ENCODE measurements at places on chromosomes 7 and 10.

DNA sequence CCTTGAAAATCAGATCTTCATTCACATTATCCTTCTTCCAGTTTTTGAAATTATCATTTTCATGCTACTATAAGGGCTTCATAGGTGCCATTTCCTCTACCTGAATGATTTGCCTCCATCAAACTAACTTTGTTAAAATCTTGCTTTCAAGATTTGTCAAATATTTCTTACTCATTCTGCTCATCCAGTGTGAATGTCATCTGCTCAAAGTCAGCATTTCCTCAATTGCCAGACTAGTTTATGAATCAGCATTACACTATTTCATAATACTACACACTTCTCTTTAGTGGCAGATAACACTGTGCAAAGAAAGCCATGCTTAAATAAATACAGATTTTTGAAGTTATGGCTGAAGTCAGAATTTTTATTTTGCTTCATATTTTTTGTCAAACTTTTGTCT lies 21.3 kb upstream of the LIPF start:
- H3K36me3 ChIP-seq: peaks cover 2% of the 10 kb centered on the region
- no peak overlapping the region for H3K27ac ChIP-seq
- H3K4me1 ChIP-seq: no peaks in the 10 kb centered on the region
- H3K27me3 ChIP-seq: peaks cover 20% of the 10 kb centered on the region
- no peak overlapping the region for H3K4me3 ChIP-seq

DNA sequence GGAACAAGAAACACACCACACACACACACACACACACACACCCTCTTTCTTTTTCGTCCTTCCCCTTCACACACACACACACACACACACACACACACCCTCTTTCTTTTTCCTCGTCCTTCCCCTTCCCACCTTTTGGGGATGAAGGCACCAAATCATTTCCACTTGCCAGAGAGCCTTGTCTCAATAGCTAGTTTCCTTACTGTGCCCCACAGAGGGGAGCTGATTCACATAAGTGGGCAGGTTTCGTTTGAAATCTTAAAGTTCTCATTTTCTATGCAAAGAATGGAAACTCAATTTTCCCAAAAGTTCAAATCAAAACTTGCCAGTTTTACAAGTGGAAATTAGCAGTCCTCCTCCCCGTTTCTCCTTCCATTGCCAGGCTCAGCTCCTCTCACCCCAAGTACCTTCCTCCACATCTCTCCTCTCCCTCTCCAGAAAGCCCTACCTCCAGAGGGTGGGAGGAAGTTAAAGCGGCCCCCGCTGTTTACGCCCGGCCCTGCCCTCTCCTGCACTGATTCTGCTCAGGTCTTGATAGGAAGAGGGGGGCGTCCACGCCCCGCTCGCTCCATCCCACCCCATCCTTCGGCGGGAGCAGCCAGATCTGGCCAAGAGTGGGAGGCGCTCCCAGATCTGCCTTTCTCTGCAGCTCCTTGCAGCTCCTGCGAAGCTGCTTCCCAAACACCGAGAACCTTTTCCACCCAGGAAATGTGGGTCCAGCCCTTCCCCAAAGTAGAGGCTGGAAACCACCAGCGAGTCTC lies 1.3 kb downstream of the CTTNBP2 start:
- H3K27me3 ChIP-seq: peaks cover 47% of the 10 kb centered on the region
- H3K27ac ChIP-seq: no peak overlapping the region
- peak overlapping the region; percentile 72 for H3K4me3 ChIP-seq

DNA sequence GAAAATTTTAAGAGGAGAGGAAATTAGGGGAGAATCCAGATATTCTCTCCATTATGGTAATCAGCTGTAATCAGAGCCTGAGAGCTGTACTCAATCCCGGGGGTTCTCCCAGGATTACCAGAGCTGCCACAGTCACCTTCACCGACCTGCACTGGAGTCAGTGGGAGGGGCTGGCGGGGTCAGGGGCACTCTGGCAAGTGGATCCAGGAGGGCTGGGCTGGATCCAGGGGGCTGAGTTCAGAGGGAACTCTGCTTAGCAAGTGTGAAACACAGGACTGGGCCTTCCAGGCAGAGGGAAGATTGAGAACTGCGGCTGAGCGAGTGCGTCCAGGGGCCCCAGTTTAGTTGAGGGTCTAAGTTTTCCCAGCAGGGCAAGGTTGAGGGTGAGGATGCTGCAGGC lies 89.2 kb downstream of the BMS1 start:
- no peaks in the 10 kb centered on the region for H3K36me3 ChIP-seq
- no peak overlapping the region for H3K27ac ChIP-seq
- peaks cover 37% of the 10 kb centered on the region for H3K27me3 ChIP-seq
- no peak for DNase-seq

DNA sequence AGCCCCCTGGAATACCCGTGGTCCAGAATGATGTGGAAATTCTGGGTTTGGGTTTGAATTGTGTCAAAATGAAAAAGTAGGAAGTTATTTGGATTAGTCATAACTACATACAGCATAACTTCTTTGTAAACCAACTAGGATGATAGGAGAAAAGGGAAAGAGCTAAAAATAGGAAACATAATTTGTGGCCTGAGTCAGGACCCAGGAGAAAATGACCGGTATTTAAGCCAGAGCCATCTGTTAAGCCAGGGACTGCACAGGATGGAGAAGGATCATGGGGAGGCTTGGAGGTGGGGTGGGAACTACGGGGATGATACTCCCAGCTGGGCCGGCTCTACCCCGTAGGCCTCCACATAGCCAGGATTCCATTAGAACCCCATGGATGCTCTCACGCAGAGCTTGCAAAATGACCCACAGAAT lies 98.6 kb downstream of the MYOF start:
- H3K27me3 ChIP-seq: no peaks in the 10 kb centered on the region
- H3K4me1 ChIP-seq: peaks cover 25% of the 10 kb centered on the region
- DNase-seq: no peak
- H3K36me3 ChIP-seq: no peaks in the 10 kb centered on the region

DNA sequence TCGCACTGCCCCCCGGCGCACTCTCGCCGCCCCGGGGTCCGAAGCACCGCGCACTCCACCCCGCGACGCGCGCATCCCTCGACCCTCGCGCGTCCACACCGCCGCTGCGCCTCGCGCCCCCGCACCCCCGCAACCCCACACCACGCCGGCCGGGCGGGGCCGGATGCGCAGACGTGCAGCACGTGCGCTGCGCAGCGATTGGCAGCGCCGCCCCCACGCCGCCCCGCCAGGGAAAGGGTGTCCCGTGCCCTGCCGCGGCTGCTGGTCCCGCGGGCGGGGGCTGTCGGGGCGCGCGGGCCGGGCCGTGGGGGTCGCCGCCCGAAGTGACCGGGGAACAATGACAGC lies 53.7 kb upstream of the KDM7A start:
- H3K36me3 ChIP-seq: no peaks in the 10 kb centered on the region
- H3K4me3 ChIP-seq: peak overlapping the region; percentile 97
- peaks cover 35% of the 10 kb centered on the region for H3K4me1 ChIP-seq
- peak overlapping the region; percentile 99 for H3K27ac ChIP-seq
- no peaks in the 10 kb centered on the region for H3K27me3 ChIP-seq

DNA sequence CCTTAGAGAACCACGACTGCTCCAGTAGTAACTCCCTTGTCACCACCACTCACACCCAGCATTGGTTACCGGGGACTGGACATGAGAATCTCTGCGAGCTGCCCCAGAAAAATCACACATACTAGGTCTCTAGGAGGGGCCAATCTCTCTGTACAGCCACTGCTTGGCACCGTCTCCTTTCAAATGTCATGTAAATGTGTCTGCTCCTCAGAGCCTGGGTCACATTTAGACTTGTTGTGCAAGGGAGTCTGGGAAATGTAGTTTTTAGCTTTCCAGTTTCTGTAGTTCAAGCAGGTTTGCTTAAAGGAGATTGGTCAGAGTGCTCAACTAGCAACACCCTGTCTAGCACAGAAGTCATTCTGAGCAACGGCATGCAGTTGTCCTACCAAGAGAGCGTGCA lies 60.0 kb downstream of the CHN2 start:
- H3K27ac ChIP-seq: no peak overlapping the region
- no peaks in the 10 kb centered on the region for H3K27me3 ChIP-seq
- no peaks in the 10 kb centered on the region for H3K4me1 ChIP-seq
- no peak for DNase-seq
- H3K4me3 ChIP-seq: no peak overlapping the region
- no peaks in the 10 kb centered on the region for H3K36me3 ChIP-seq

- H3K27me3 ChIP-seq: peaks cover 10% of the 10 kb centered on the region
- no peak overlapping the region for H3K4me3 ChIP-seq
- no peaks in the 10 kb centered on the region for H3K36me3 ChIP-seq
- no peak for DNase-seq
- H3K27ac ChIP-seq: peak overlapping the region; percentile 63
Measured at GRCh38 chr10:77037735-77038403, 599.7 kb downstream of the KCNMA1 start.

DNA sequence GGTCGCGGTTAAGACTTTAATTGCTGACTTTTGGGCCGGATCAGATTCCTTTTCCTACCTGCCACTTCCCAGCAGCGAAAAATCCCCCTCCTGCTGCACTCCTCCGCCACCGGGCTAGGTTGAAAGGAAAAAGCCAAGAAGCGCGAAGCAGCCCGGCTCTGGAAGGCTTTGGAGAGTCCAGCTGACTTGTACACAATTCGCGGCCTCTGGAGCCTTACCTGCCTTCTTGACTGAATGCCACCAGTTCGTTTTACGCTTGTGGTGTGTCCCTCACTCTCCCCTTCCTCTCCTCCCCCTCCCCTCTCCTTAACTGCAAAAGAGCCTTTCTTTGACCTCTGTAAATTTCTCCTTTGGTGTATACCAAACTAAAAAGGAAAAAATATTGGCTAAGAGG lies 2.7 kb upstream of the FEZF1 start:
- no peak overlapping the region for H3K27ac ChIP-seq
- H3K36me3 ChIP-seq: peaks cover 4% of the 10 kb centered on the region
- DNase-seq: no peak

DNA sequence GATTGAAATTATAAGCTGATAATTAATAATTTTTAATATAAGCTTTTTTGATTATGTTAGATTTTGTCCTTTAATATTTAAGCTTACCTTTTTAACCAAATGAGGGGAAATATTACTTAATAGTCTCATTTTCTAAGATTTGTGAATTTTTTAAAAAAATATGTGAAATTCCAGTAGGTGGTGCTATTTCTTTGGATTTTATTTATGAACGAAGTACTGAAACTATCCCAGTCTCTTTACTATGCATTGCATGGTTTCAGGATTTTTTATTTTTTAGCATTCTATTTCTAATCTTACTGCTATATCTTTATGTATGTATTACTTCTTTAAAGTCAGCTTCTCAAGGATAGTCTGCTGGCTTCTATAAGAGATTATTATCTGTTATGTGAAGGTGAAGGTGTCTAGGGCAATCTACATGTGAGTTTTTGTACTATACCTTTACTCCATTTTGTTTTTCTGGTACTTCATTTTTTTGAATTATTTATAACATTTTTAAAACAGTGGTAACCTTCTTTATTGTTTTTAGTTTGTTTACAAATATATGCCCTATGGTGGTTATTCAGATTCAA lies 78.3 kb downstream of the ATRNL1 start:
- H3K27ac ChIP-seq: no peak overlapping the region
- H3K27me3 ChIP-seq: peaks cover 24% of the 10 kb centered on the region
- H3K4me1 ChIP-seq: peaks cover 6% of the 10 kb centered on the region
- no peak for DNase-seq

GRCh38 chr7:81482600-81483186 lies 287.2 kb downstream of the HGF start:
- no peak for DNase-seq
- H3K27ac ChIP-seq: no peak overlapping the region
- no peaks in the 10 kb centered on the region for H3K4me1 ChIP-seq
- H3K4me3 ChIP-seq: no peak overlapping the region

- no peak overlapping the region for H3K27ac ChIP-seq
- DNase-seq: no peak
- H3K36me3 ChIP-seq: no peaks in the 10 kb centered on the region
Measured at GRCh38 chr10:97543025-97543546, 29.5 kb upstream of the ANKRD2 start.

DNA sequence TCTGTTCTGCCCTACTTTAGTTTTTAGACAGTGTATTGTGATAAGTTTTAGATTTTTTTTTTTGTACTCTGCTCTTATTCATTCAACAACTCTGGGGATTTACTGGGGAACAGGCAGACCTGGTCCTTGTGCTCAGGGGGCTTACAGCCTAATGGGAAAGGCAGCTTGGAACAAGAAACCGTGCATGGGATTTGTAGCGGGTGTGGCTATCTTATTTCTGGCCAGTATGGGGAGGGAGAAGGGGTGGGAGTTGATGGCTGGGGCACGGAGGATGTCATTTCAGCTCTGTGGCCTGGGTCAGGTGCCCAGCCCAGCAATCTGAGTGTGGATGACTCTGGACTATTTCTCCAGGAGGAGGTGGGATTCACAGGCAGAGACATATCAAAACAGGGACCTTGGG lies 47.0 kb downstream of the GRK5 start:
- no peaks in the 10 kb centered on the region for H3K27me3 ChIP-seq
- H3K4me1 ChIP-seq: peaks cover 15% of the 10 kb centered on the region
- H3K27ac ChIP-seq: peak overlapping the region; percentile 82
- no peak overlapping the region for H3K4me3 ChIP-seq

DNA sequence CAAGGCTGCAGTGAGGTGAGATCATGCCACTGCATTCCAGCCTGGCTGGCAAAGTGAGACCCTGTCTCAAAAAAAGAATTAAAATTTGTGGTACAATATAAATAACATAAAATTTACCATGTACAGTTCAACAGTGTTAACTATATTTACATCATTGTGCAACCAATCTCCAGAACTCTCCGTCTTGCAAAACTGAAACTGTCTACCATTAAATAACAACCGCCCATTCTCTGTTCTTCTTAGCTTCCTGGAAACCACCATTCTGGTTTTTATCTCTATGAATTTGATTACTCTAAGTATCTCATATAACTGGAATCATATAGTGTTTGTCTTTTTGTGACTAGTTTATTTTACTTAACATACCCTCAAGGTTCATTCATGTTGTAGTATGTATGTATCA lies 167.6 kb downstream of the AUTS2 start:
- no peak overlapping the region for H3K4me3 ChIP-seq
- H3K27me3 ChIP-seq: no peaks in the 10 kb centered on the region
- H3K4me1 ChIP-seq: no peaks in the 10 kb centered on the region
- no peak overlapping the region for H3K27ac ChIP-seq
- H3K36me3 ChIP-seq: no peaks in the 10 kb centered on the region
- DNase-seq: no peak

DNA sequence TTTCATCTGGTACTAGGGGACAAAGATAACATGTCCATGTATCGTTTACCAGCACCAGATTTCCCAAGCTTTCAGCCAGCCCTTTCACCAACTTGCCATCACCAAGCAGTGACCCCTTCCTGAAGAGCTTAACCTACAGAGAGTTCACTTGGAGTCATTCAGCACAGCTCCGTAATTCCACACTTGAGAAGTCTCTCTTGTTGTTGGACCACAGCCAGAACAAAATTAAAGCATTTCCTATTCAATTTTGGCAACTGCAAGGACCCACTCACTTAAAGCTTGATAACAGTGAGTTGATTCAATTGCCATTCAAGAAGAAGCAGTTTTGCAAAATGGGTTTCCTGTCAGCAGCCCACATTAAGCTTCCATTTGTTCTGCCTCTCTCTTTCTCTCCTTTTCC lies 88.5 kb upstream of the LRRTM3 start:
- H3K36me3 ChIP-seq: no peaks in the 10 kb centered on the region
- no peaks in the 10 kb centered on the region for H3K4me1 ChIP-seq
- DNase-seq: no peak
- H3K27me3 ChIP-seq: no peaks in the 10 kb centered on the region
- no peak overlapping the region for H3K4me3 ChIP-seq

Data from T-helper 17 cell (primary cell).